ENCODE measurements at places on chromosomes 5 and 9.

DNA sequence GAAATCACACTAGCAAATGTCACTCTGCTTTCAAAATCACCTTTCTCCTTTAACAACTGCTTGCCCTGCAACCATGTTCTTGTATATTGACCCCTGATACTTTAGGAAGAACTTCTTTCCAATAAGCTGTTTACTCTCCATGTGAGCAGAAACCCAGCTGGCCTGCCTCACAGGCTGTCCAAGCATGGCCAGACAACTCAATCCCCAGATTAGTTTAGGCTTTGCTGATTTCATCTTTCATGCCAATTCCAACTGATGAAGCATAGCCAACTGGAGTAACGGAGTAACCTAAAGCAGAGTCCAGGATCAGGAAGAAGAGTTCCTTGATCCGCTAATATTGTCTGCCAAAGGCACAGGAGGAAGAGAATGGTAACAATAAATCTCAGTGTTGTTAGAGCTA lies 56.7 kb upstream of the HTR1A start:
- no peak for DNase-seq

DNA sequence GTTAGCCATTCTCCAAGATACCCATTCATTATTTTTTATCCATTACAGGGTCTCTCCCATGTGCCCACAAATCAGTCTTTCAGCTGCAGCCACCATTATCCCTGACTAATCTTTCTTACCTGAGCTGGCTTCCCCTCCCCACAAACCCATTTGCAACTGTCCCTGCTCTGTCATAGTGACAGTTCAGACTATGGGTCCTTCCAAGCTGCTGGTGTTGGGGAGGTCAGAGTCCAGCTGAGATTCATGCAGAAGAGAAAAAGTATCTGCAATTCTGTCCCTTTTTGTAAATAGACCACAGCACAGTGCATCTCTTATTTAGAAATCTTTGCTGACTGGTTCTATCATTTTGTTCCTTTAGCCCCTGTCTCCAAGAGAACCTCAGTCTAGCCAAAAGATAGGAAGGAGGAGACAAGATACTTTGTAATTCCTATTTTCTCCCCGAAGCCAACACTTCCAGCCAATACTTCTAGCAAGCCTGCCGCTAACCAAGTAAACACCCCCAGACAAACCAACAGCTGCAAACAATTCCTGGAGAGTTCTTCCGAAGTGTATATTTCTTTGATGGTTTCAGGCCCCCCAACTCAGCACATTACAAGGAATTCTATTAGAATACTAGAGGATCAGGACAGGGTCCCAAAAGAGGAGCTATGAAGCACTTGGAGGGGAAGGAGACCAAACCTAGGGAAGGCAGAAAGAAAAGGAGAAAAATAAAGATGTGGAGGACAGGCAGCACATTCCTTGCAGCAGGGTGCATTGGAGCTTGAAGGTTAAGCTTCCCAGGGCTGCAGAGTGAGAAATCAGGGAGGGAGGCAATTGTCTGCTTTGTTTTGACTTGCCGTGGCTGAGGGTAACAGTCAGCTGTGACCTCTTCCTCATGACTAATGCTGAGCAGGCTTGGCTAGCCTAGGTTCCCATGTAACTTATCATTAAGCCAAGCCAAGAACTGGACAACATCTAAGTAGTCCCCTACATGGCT lies 148.5 kb downstream of the SGCD start:
- no peak for DNase-seq

- DNase-seq = no peak
Observed at GRCh38 chr9:134734270-134734669, 92.7 kb downstream of the COL5A1 start.

DNA sequence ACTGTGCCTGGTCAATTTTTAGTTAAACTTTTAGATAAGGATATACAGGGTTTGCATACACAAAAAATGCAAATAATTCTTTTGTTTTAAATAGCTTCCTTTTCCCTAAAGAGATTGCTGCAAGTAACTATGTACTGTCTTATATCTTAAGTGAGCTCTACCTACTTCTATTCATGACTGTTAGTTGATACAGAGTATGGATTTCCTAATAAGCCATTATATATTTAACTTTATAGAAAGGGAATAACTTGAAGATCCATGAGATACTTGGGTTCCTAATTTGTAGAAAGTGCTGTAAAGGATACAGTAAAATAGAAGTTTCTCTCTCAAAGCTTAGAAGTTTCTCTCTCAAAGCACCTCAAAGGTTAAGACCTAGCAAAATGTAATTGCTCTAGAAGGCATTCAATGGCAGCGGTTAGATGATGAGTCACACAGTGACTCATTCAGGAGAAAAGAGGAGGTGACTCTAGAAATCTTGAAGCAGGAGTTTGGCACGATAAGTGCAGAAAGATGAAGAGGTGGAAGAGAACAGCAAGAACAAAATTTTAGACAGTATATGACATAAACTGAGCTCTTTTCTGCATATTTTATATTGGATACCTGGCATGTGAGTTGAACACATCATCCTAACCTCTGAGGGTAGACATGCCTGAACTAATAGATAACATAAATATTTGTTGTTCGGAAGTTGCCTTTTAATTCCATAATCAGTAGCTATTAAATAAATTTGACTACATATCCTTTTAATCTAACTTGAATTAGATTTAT lies 5.5 kb upstream of the DNAJC21 start:
- no peak for DNase-seq
